ENCODE measurements at places on chromosomes 2 and 18.

- DNase-seq: no peak
Measured at GRCh38 chr2:201208563-201209252, 25.8 kb downstream of the CASP10 start.

DNA sequence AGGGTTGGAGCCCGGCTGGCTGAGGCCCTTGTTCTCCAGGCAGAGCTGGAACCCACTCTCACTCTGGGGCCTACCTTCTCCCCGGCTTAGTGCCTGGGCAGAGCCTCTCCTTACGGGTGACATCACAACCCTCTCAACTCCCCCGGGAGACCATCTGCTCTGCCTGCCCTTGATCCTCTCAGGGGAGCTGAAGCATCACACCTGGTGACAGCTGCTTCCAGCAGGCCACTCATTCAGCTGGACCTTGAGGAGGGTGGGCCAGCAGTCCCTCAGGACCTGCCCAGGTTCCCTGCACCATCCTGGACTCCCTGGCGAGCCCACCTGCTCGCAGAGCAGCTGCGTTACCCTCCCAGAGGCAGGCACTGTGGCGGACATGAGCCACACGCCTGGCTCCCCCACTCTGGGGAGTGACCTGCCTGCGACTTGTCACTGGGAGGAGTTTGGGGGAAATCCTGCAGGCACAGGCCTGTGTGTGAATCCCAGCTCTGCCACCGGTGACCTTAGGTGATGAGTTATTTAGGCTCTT, 13.1 kb downstream of the HS6ST1 start:
- no peak for DNase-seq

DNA sequence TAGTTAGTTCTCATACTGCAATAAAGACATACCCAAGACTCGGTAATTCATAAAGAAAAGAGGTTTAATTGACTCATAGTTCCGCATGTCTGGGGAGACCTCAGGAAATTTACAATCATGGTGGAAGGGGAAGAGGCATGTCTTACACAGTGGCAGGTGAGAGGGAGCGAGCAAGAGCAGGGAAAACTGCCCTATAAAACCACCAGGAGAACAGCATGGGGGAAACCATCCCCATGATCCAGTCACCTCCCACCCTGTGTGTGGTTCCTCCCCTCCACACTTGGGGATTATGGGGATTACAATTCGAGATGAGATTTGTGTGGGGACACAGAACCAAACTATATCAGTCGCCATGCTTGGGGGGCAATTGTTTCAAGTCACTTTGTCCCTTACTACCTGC, 1.1 kb upstream of the SSB start:
- no peak for DNase-seq

DNA sequence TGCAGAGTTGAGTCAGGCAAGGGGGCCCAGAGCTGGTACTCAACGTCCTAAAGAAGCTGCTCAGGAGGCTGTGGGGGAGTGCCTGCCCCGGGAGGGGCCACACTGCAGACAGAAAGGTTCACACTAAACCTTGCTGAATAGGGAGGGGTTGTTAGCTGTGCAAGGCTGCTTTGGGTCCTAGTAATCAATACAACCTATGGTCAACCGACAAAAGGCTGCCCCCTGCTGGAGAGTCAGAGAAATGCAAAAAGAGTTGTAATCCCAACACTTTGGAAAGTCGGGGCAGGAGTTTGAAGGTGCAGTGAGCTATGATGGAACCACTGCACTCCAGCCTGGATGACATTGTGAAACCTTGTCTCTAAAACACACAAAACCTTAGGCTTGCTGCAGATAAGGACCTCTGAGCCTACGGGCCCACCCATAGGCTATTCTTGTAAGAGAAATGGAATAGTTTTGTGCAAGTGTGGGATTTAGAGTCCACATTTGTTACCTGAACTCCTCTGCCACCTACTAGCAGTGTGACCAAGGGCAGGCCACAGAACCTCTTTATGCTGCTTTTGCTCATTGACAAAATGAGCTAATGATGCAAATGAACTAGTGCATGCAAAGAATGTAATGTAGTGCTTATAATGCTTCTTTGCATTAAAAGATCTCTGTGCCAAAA, 81.5 kb downstream of the PRPF40A start:
- peak; percentile 60 for DNase-seq

GRCh38 chr2:28997847-28998735, 17.0 kb downstream of the TOGARAM2 start:
- DNase-seq: no peak

DNA sequence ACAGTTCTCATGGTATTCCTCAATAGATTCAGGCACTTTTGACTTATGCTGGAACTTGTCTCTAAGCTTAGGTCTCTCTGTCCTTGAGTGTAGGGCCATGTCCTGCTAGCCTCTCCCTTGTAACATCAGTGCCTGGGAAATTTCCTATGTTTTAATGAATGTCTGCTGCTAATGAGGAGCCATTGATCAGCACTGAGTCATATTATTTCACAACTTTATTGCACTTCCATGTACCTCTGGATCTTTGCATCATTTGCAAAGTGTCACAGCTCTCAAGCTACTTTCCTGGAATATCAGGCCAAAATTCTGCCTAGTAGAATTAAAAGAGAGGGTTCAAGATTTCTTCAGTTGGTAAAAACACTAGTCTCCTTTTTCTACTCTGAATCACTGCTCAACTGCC, 102.5 kb downstream of the GAREM1 start:
- DNase-seq: no peak

- no peak for DNase-seq
Measured at GRCh38 chr2:164609790-164610189, 11.5 kb downstream of the GRB14 start.

Data from SK-N-SH (cell line).